Kidney glomerular epithelial cell (primary cell): ENCODE measurements at places on chromosomes 12 and 14.

GRCh38 chr14:44699391-44699790 lies 192.3 kb upstream of the FSCB start:
- DNase-seq: no peak

GRCh38 chr14:49915085-49915484 lies 22.2 kb downstream of the ARF6 start:
- DNase-seq: no peak

DNA sequence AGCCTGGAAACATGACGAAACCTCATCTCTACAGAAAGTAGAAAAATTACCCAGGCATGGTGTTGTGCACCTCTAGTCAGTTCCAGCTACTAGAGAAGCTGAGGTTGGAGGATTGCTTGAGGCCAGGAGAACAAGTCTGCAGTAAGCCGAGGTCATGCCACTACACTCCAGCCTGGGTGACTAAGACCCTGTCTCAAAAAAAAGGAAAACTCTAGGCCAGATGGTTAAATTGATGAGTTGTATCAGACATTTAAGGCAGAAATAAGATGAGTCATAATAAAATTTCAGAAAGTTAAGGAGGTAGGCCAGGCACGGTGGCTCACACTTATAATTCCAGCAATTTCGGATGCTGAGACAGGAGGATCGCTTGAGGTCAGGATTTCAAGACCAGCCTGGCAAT lies 10.7 kb downstream of the EIF2S1 start:
- DNase-seq: no peak

- DNase-seq: no peak
Observed at GRCh38 chr14:55921511-55921910, 196.7 kb upstream of the PELI2 start.

DNA sequence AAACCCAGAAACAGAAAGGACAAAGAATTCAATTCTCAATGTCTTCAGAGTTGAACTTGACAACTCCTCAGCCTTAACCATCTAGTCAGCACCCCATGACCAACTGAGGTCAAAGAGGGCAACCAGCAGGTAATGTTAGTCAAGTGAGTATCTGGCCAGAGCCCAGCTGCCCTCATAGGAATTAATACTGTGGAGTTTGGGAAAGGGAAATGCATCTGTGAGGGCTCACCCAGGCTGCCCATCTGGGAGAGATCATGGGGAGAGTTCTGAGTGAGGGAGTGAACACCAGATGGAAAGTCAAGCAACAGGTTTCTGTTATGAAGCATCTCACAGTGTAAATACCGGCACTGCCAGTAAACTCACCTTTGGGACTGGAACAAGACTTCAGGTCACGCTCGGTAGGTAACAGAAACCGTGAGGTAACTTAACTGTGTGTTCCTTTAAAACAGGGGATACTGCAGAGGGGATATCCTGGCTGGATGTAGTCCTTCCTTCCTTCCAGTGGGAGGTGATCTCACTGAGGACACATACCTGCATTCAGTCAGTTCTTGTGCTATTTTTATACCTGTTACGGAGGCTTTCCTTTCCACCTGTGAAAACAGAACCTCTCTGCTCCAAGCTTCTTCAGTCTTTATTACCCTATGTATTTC lies 94.4 kb downstream of the DAD1 start:
- DNase-seq: no peak

DNA sequence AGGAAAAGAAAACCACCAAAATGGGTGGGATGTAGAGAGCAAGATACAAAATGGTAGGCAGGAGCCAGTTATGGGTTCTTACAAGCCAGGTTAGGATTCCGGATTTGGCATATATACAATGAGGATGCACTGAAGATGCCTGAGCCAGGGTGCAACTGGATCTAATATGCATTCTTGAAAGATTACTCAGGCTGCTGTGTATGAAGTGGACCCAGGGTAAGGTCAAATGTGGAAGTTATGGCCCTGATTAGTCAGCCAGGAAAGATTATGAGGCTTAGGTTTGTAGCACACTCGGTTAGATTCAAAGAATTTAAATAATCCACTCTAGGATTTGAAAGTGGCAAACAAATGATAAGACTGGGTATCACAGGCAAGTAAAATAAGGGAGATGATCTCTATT lies 1750.7 kb upstream of the FLRT2 start:
- peak; percentile 85 for DNase-seq
